Right cardiac atrium (tissue), 5 donors: ENCODE measurements at places on chromosomes 2 and 18. TPM values are rescaled to one million over a fixed set of nuclear protein-coding genes. Genes with fewer than 3 reads are reported as not detected.

PAIP2B gene
- total RNA-seq: 28.0 TPM

GPR55 gene
- not detected for total RNA-seq

GRCh38 chr2:14815201-14815600, 182.7 kb downstream of the LRATD1 start:
- DNase-seq: no peak

DNA sequence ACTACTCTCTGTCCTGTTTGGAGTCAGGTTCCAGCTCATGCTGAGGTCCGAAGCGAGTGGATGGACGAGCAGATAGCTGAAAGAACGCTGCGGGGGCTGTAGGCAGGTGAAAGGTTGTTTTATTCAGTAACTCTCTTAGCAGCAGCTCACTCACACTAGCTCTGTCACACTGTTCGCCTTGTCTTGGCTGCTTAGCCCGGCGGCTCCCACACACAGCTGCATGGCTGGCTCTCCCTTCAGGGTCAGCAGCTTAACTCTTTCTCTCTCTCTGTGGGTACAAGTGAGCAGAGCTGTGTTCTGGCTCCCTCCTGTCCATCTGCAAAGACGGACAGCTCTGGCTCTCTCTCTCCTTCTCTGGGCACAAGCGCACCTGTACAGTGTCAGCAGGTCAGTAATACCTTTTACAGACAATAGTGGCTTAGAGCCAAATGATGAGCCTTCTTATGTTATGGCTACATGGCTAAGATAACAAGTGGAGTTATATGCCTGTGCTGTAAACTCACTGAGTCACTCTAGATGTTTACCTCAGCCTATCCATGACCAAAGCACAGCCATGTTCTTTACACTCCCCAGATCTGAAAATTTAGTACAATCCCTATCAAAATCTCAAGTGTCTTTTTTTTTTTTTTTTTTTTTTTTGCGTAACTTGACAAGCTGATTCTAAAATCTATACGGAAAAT, 149.3 kb downstream of the GALNT1 start:
- DNase-seq: peak; percentile 73

DNA sequence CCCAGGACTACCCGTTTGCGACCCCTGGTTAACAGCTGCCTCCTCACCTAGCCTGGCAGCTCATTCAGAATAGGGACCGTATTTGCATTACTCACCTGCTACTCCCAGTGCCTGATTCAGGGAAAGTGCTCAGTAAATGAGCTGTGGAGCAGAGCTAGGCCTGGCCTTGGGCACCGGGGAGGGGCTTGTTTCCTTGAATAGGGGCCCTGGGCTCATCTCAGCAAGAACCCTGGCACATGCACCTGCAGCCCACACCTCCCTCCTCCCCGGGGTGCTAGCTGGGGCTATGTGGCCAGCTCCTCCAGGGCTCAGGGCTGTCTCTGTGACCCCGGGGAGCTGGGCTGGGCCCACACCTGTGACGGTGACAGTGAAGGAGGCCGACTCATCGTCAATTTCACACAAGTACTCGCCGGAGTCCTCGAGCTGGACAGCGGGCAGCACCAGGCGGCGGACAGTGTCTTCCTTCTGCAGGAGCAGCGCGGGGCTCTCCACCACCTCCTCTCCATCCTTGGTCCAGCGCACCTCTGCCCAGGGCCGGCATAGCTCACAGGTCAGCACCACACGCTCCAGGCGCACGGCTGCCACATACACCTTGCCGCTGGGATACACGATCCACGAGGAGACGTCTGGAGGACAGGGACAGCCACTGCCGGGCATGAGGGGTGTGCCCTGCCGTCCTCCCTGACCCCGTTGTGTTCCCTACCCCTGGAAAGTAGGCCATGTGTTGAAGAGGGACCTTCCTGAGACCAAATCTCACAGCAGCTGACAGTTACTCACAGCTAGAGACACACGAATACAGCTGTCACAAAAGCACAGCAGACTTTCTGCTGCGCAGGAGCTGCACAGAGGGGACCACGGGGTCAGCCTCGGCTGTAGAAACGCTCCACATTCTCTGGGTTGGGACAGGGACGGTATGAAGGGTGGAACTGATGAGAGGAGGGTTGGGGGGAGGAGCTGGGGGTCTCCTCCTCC, 9.0 kb downstream of the OBSL1 start:
- DNase-seq: peak; percentile 54

DNA sequence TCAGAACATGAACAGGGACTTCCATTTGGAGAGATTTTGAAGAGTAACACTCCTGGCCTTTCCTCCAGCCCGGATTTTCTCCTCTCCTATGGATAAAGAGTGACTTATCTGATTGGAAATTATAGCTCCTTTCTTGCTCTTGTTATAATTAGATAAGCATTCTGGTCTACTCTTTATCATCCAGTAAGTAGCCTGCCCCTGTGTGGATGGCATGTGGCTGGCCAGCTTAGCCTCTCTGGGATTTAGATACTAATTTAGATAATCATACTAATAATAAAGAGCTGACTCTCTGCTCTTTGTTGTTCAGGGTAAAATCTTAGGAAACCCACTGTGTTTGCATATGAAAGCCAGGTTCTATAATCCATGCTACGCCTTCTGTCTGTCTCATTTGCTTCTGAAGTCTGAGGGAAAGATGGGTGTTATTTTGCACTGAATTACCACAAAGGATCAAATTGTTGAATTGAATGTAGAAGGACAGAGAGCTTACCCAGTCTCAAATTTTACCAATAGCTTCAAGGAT, 438.8 kb downstream of the SPAG16 start:
- no peak for DNase-seq

DNA sequence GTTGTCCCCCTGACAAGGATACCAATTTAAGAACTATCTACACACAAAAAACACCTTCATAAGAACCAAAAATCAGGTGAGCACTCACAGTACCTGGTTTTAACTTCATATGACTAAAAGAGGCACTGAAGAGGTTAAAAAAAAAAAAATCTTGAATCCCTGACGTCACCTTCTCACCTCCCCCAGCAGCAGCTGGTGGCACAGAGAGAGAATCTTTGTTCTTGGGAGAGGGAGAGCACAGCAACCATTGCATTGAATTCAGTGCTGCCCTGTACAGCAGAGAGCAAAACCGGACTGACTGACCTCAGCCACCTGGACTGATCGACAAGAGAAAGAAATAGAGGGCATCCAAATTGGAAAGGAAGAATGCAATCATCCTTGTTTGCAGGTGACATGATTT, 566.0 kb downstream of the TMX3 start:
- no peak for DNase-seq

- no peak for DNase-seq
Observed at GRCh38 chr2:16664809-16665747, 556 bp downstream of the CYRIA start.

DNA sequence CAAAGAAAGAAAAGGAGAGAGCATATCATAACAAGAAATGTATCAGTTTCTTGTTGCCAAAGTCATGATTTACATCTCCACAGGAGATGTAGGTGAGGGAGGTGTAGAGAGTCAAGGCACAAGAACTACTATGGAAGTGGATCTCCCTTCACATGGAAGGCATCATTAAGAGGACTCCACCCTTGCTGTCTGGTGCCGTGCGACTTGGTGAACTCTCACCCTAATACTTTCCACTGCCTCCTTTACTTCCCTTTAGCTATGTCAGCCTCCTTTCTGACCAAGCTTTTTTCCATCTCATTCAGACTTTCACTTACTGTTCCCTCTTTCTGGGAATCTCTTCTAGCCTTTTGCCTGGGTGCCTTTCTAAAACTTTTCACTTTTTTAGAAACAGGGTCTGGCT, 490.0 kb downstream of the THSD7B start:
- no peak for DNase-seq

GRCh38 chr18:7633171-7633570, 66.1 kb downstream of the PTPRM start:
- no peak for DNase-seq

GRCh38 chr2:25543939-25544338, 129.4 kb downstream of the DTNB start:
- DNase-seq: no peak

DNA sequence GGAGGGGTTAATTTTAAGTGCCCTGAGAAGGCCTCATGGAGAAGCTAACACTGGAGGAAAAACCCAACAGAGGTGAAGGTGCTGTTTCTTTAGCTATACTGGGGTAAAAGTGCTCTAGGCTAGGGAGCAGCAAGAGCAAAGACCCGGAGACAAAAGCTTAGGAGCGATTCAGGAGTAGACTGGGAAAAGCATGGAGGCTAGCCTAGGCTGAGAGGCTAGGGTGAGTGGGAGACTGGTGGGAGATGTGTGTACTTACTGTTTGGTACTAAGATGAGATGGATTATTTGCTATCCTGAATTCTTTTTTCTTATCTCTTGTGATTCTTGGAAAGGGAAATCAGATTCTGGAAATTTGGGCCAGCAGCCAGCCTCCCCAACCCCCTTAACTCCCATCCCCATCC, 2.0 kb downstream of the GIGYF2 start:
- no peak for DNase-seq

- DNase-seq: peak; percentile 34
Observed at GRCh38 chr2:85131116-85131515, 2.1 kb upstream of the TCF7L1 start.

DNA sequence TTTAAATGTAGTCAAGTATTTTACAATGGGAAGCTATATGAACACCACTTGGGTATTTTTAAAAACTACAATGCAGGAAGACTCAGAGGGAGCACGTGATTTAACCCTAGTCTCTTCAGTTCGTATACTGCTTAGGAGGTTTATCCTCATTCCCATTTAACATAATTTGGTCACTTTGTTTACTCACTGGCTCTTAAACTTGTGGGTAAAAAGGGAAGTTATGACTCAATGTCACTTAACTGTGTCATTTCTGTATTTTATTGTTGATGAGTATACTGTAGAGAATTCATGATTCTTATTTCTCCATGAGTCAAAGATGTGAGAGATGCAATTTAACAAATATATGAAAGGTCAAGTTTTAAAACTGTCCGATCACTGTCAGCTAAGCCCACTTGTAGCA, 48.2 kb downstream of the SLC66A3 start:
- no peak for DNase-seq

DNA sequence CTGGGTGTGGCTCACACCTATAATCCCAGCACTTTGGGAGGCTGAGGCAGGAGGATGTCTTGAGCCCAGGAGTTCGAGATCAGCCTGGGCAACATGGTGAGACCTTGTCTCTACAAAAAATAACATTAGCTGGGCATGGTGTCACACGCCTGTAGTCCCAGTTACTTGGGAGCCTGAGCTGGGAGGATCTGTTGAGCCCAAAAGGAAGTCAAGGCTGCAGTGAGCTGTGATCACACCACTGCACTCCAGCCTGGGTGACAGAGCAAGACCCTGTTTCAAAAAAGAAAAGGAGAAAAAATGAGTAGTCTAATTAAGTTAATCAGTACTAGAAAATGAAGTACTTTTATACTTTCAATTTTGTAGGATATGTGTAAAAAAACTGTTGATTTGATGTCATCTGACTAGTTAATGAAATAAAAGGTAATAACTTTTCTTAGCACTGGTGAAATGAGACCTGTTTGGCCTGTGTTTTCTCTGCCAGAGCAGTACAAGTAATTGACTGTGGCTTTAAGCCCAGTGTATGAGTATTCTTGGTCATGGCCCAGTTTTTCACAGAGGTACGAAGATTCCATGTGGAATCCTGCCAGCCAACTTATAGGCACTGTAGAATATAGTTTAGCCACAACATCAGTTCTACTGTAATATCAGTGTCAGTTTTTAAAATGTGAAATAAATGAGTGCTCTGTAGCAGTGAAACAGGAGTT, 35.8 kb downstream of the MFSD6 start:
- DNase-seq: no peak
